ENCODE measurements at places on chromosomes 2 and 18. TPM values are rescaled to one million over a fixed set of nuclear protein-coding genes. Genes with fewer than 3 reads are reported as not detected.

CXCR4 gene
- total RNA-seq = 2.6 TPM

TMEM198 gene
- total RNA-seq = 9.2 TPM

CD207 gene
- not detected for total RNA-seq

MMADHC gene
- 137 TPM for total RNA-seq

TEKT4 gene
- not detected for total RNA-seq

G6PC2 gene
- total RNA-seq = not detected

GPR39 gene
- total RNA-seq = not detected

SALL3 gene
- not detected for total RNA-seq

SULT1C4 gene
- total RNA-seq = 2.1 TPM

SERPINB4 gene
- total RNA-seq = 0.64 TPM

PSMA8 gene
- not detected for total RNA-seq

LRRTM1 gene
- not detected for total RNA-seq

CTIF gene
- 14.9 TPM for total RNA-seq

CHRND gene
- not detected for total RNA-seq

IL18R1 gene
- total RNA-seq = 3.1 TPM

SH3BP4 gene
- total RNA-seq = 47.0 TPM

Measured in epithelial cell of alveolus of lung (primary cell).